ENCODE measurements at places on chromosomes 5 and 9. TPM values are rescaled to one million over a fixed set of nuclear protein-coding genes. Genes with fewer than 3 reads are reported as not detected.

- no peak for DNase-seq
These were observed 3.6 kb downstream of the RFK start for GRCh38 chr9:76390656-76391055.

DNA sequence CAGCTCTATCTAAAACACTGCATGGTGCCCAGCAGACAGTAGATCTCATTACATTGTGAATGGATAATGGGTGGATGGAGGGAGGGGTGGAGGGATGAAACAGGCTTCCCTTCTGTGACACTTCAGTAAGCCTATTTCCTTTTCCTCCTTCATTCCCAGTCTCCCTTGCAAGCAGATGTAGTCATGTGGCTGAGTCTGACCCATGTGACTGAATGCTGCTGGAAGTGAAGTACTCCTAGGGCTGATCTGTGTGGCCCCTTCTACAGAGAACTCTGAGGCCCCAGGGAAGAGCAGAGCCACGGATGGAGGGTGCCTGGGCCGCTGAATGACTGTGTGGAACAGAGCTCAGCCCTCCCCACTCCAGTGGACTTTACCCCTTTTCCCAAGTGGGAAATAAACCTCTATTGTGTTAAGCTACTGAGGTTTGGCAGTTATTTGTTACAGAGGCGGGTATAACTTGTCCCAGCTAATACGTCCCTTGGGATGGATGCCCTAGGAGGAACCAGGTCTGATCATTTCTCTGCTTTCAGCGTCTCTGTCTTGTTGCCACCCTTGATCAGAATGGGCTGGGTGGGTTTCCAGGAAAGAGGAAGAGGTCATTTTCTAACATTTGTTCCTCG is 176.1 kb upstream of the MVB12B start:
- peak; percentile 40 for DNase-seq

GRCh38 chr5:138805096-138805495 is 51.9 kb downstream of the CTNNA1 start:
- no peak for DNase-seq

DNA sequence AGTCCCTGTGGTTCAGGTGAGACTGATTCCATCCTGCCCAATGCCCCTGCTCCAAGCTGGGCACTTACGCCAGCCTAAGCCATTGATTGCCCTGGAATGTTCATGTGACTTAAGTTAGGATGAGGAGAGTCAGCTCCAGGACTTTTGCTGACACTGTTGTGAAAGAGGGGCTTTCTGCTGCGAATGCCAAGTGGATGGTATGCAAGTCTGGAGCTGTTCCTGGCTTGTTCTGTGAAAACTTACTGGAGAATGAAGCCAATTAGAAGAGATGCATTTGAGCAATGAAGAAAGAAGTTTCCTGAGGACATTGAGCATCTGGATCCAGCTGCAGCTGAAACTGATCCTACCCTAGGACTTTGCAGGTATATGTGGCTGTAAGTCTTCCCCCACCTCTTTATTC is 61.2 kb upstream of the ZFR start:
- DNase-seq = no peak

DNA sequence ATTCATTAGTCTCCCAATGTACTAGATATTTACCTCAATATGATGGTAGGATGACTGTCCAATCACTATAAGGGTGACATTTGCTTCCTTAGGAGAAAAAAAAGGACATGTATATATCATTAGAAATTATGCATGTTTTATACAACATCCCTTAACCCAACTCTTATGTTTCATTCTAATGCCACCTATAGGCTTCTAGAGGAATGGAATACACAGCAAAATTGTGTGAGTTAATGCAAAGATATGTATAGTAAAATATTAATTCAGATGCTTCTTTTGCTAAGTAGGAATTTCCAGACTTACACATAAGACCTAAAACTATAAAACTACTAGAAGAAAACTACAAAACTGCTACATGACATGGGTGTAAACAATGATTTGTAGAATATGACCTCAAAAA is 3.5 kb downstream of the PRXL2C start:
- no peak for DNase-seq

- DNase-seq = no peak
These were observed 28.0 kb upstream of the DAP start for GRCh38 chr5:10789021-10789420.

Gene GRXCR2
- not detected for total RNA-seq

GRCh38 chr5:154374264-154374663 is 71.5 kb upstream of the SAP30L start:
- DNase-seq = no peak

Gene PCDHA12
- 2.3 TPM for total RNA-seq

Gene CORO2A
- total RNA-seq = 30.5 TPM

DNA sequence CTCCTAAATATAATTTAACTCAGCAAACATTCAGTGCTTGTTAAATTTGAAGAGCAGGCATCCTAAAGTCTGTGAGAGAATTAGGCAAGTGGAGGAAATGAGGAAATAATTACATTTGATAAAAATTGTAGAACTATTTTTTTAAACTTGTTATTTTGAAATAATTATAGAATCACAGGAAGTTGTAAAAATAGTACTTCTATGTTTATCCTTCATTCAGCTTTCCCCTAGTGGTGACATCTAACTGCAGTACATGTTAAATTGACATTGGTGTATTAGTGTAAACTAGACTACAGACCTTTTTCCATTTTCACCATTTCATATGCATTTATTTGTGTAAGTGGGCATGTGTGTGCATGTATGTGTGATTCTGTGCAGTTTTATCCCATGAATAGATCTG is 51.6 kb downstream of the F2RL2 start:
- DNase-seq = no peak

Gene SOWAHA
- 0.21 TPM for total RNA-seq
